Stimulated activated CD8-positive, alpha-beta memory T cell treated with anti-CD3 and anti-CD28 coated beads, Interleukin-2, amount 100 ng/mL, for 1 hour (primary cell): ENCODE measurements at places on chromosomes 16 and 17.

- DNase-seq = no peak
These were observed 830 bp downstream of the SPHK1 start for GRCh38 chr17:76384987-76385891.

DNA sequence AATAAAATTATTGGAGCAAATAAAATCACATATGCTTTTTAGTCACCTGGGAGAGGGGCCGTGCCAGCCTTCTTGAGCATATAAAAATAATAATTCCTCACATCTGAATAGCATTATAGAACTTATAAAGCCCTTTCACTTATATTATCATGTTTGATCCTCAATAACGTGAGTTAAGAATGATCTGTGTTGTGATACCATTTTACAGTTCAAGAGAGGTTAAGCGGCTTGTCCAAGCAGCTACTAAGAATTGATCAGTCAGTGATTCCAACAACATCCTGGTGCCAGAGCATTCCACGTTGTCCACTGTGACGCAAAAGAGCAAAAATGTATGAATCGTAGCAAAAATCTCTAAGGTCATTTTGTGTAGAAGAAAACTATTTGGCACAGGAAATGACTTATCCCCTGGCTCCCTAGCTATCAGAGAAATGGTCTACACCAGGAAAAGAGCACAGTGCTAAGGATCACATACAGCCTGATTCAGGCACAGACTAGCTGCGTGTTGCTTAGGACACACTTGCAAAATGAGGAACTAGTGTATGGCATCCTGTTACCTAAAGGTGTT, 33.0 kb downstream of the ANKFN1 start:
- DNase-seq = no peak

- no peak for DNase-seq
These were observed 11.4 kb upstream of the RILP start for GRCh38 chr17:1661045-1661444.

- no peak for DNase-seq
These were observed 34.4 kb upstream of the RGS9 start for GRCh38 chr17:65102788-65103187.

DNA sequence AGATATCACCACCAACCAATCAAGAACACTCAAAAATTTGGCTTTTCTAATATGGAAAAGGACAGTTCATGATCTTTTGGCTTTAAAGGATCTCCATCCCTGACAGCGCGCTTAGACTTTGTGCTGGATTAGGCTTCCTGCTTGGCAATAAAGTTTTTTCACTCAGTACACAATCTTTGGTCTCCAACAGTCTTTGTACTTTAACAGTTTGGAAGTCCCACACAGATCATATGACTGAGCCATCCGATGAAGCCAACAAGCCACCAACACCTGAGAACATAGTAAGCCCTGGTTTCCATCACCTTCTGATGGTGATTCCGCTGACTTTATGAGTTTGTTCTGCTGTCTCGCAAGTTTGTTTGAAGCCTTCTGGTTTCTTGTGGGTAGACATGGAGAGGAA, 34.3 kb downstream of the SMURF2 start:
- DNase-seq = no peak

DNA sequence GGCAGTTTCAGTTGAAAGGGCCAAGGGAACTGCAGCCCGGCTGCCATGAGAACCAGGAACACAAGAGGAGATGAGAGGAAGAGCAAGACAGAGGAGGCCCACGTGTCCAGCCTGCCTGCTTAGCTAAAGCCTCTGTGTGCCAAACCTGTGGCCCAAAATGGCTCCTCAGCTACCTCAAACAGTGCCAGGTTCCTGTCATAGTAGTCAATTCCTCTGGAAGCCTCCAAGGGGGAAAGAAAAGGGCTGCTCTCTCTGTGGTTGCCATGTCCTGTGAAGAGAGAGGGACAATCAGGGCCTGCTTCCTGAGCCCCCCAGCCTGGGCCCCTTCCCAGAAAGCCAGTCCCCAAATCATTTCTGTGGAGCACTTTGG, 5.2 kb downstream of the SLC12A4 start:
- DNase-seq = no peak

DNA sequence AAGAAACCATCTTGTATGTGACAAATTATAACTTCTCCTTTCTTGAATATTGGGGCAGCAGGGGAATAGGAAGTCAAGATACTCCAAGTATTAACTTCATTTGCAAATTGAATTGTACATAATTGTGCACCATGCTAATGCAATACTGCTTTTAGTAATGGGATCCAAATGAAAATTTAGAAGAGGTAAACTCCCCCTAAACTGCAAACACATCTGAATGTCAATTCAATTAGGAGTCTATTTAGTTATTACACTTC, 4.5 kb downstream of the STAT5B start:
- no peak for DNase-seq

DNA sequence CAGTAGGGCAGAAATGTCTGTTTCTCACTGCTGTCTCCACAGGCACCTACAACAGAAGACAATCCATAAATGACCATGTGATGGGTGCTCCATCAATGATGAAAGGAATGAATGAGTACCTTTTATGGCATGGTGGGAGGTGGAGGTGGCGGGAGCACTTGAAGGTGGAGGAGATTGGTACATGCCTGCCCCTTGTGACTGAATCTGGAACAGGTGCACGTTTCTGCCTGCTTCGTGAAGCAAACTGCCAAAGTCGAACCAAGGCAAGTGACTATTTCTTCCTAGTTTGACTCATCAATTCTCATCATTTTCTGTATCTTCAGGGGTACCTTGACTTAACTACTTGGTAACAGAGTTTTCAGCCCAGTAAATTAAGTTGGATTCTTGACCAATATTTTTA, 25.4 kb downstream of the CDRT15 start:
- no peak for DNase-seq

GRCh38 chr17:83186226-83186625, 106.8 kb downstream of the METRNL start:
- no peak for DNase-seq

DNA sequence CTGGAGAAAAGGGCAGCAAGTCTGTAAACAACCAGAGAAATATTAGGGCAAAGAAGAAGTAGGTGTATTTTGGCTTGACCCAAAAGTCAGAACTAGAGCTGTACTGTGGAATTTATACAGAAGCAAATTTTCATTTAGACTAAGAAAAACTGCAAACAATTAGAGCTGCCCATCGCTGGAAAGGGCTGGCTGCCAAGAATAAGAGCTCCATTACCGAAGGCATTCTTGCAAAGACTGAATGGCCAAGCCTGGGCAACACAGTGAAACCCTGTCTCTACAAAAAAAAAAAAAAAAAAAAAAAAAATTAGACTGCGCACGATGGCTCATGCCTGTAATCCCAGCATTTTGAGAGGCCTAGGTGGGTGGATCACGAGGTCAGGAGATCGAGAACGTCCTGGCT, 53.9 kb upstream of the TMC5 start:
- DNase-seq = no peak
